ENCODE measurements at places on chromosomes 7 and 10. TPM values are rescaled to one million over a fixed set of nuclear protein-coding genes. Genes with fewer than 3 reads are reported as not detected.

NYAP1 gene
- 0.72 TPM for total RNA-seq

- DNase-seq = no peak
These were observed 55.7 kb upstream of the CASD1 start for GRCh38 chr7:94453898-94454297.

- DNase-seq = no peak
These were observed 603.2 kb downstream of the MAGI2 start for GRCh38 chr7:78850093-78850740.

DNA sequence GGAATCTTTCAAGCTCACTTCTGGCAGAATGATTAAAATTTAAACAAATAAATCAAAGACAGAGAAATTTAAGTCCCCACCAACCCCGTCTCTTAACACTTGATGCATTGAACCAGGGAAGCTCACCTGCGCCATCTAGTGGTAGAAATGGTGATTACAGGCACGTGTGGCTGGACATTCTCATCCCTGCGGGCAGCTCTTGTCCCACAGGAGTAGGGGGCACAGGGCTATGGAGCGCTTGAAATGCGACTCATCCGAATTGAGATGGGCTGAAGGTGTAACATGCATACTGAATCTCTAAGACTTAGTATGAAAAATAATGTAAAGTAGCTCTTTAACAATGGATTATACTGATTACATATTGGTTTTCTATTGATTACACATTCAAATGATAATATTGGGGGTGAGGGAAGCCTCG, 24.8 kb upstream of the SLIT1 start:
- DNase-seq = no peak
